ENCODE measurements at places on chromosomes 2 and 18. TPM values are rescaled to one million over a fixed set of nuclear protein-coding genes. Genes with fewer than 3 reads are reported as not detected.

Gene DYNAP
- total RNA-seq = not detected

DNA sequence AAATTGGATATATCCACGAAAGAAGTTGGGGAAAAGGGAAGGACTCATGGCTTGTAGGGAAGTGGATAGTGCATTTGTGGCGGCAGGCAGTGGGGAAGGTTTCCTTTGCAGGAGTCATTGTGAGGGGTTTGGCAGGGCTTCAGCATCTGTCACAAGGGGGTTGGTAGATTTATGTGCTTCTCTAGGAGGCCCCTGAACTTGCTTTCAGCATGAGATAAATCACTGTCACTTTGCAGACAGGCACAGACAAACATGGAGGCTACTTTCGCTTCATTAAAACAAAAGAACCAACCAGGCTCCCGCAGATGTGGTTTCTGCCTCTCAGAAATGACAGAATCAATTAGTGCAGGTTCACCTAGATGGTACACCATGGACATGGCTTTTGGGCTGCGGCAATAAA lies 340.7 kb downstream of the TGIF1 start:
- H3K4me1 ChIP-seq = peaks cover 56% of the 10 kb centered on the region
- no peak for DNase-seq
- no peaks in the 10 kb centered on the region for H3K27me3 ChIP-seq
- no peak overlapping the region for H3K27ac ChIP-seq

DNA sequence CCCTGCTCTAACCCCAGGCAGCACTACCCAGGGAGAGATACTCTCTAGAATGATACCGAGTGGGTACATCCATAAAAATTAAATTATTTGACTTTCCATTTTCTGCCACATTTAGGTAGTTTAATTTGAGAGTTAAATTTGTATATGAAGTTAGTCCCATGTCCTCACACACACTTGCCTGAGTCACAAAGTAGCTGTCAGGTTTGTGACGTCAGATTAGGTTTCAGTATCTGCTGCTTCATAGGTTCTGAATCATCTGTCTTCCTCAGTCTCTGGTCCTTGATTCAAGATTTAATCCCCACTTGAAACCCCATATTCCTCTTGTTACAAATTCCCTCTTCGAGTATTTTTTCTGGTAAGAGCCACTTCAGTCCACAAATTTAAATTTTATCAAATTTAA lies 738.6 kb upstream of the FAM98A start:
- no peak overlapping the region for H3K4me3 ChIP-seq
- no peak overlapping the region for H3K27ac ChIP-seq

- H3K4me3 ChIP-seq = no peak overlapping the region
- peaks cover 4% of the 10 kb centered on the region for H3K4me1 ChIP-seq
These were observed 136.1 kb upstream of the LGALSL start for GRCh38 chr2:64317707-64318475.

DNA sequence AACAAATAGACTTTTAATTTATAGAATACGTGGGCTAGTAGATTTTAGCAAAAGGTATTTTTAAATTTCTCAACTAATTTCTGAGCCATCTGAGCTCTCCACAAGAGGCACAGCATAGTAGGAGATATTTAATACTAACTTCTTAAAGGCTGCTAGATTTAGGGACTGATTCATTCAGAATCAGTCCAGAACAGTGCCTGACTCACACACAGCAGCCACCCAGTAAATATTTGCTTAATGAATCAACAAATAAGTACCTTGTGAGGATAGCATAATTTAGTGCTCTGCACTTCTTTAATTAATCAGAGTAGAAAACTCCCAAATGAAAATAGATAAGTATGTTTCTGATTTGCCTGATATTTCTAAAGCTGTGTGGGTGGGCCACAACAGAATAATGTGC lies 35.6 kb upstream of the SYT4 start:
- H3K36me3 ChIP-seq = no peaks in the 10 kb centered on the region
- DNase-seq = no peak
- H3K27me3 ChIP-seq = no peaks in the 10 kb centered on the region
- H3K4me3 ChIP-seq = no peak overlapping the region

Measured in Calu3 (cell line).